CD4-positive, alpha-beta T cell treated with Interleukin-6 for 4 hours (primary cell): ENCODE measurements at places on chromosomes 5 and 9.

DNA sequence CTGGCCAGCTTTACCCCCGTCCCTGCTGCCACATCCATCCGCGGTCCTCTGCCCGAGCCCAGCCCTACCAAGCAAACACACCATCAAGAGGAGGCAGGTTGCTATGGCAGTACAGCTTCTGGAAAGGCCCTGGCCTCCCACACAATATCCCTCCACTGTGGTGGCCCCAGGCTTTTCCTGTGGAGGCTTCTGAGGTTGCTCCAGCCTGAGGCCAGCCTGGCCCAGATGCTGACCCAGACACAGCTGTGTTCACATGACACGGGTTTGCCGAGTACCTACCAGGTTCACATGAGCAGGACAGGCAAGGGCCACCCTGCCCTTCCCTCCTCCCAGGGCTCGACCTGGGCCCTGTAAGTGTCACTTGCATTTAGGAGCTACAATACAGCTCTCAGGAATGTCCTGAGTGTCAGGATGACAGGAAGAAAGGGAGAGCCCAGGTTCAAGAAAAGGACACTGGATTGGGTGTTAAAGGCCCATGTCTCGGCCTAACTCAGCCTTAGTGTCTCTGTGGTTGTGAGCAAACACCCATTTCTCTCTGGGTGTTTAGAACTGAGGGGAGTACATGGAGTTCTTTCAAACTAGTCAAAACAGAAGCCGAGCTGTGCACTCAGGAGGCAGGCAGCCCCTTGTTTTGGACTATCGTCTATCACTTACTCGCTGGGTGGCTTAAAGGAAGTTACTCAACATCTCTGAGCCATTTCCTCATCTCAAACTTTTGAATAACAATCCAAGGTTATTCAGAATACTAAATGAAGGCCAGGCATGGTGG, 40.2 kb downstream of the NAIF1 start:
- DNase-seq: peak; percentile 75

DNA sequence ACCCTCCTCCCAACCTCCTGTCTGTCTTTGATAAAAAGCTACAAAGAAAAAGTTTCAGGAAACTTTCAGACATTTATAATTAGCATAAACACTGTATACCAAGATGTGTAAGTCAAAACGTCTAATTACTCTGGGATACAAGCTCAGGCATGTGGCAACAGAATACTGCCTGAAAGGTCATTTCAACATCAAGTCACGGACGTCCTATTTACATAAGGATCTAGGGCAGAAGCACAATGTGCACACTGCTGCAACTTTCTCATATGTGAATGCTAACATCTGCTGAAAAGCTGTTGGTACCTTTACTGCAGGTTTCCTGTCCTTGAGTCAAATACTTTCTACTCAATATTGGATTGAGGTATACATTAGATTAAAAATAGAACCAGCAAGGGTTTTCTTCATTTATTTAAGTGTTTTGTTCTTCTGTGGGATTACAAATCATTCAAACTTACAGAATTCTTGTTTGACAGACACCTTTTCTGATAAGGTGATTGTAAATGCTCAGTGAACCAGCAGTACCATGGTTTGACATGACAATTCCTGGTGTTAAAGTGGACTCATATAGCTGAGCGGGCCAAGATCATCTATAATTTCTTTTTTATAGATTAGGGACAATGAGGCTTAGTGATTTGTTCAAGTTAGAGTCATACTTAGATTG, 36.8 kb downstream of the ELL2 start:
- no peak for DNase-seq

DNA sequence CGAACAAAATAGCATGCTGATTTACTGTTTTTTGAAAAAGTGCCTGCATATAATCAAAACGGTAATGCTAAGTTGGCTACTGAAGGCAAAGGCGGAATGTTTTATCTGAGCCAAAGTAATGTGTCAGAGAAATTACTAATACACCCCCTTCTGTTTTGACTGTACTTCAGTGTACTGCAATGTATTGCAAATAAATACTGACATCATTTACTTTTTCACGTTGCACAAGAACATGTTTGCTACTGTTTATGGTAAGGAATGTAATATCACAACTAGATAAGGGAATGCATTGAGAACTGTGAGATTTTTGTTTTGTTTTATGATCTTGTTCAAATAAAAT, 813 bp upstream of the AGTPBP1 start:
- no peak for DNase-seq

GRCh38 chr5:139903795-139904565, 108.4 kb downstream of the PSD2 start:
- no peak for DNase-seq

DNA sequence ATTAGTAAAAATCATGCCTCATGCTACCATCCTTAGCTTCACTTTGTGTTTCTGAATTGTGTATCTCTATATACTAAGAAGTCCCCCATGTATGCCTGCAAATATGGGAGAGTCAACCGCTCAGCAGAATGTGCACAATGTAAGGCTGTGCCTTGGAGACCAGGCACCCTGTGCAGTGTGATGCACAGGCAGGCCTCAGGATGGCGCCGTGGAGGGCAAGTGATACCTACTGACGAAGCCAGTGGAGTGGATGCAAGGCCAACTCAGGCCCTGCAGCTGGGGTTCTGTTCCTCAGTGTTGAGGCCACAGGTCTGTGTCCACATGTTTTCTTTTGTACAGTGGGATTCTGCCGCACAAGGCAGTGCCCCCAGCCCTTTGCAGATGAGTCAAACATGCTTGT, 28.4 kb downstream of the SYK start:
- DNase-seq: no peak

DNA sequence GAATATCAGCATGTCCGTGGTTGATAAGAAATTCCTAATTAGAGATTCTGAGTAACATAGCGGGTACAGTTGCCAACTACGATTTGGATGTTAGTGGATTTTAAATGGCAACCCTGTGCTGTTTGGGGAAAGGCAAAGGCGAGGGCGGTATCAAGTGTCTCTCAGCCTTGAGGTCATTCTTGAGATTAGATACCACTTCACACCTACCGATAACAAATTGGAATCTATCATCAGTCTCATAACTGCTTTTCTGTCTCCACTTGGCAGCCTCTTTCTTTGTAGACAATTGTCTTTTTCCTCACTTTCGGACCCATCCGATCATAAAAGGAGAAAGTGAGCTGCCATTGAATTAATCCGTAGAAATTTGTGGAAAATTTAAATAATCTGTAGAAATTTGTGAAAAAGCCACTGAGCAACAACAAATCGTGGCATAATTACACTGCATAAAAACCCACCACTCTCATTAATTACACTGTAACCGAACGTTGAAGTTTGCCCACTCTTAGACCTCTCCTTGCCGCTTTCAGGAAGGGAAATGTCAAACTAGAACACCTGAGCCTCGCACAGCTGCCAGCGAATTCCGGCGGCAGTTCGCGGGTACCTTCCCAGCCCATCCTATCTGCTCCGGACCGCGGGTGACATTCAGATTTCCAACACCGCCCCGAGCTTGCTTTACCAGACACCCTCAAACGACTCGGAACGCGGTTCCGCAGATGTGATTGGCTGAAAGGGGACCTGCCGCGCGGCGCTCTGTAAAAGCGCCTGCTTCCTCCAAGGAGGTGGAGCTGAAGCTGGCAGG, 849 bp upstream of the RGMB start:
- DNase-seq: peak; percentile 78

DNA sequence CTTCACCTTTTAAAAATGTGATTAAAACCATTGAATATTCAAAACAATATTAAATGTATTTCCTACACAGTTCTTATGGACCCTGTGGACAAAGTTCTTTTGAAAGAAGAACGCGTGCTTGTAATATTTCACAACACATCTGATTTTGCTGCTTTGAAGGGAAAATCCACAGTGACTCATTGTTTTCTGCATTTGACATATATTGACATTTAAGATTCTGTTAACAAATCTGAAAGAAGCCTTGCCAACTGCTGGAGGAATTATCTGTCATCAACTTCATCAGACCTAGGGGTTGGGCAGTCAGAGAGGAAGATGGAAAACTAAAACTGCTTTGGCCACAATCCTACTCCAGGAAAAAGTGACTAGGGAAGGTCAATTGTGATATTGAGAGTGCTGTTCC, 56.9 kb upstream of the RASEF start:
- no peak for DNase-seq

DNA sequence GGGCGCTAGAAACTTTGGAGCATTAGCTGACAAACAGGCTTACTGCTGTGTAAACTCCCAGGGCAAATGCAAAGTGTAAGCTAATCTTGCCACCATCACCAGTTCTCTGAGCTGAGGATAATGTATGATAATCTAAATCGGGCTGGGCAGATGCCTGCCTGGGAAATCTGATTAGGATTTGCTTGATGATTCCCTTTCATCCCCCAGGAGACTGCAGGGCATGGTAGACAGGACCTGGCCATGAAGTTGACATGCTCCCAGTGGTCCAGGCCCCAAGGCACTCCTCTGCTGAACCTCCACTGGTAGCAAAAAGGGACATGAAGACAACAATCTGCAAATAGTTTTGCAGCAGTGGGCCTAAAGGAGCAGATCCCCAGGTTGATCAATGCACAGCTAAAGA, 317.5 kb downstream of the SPOCK1 start:
- DNase-seq: no peak

DNA sequence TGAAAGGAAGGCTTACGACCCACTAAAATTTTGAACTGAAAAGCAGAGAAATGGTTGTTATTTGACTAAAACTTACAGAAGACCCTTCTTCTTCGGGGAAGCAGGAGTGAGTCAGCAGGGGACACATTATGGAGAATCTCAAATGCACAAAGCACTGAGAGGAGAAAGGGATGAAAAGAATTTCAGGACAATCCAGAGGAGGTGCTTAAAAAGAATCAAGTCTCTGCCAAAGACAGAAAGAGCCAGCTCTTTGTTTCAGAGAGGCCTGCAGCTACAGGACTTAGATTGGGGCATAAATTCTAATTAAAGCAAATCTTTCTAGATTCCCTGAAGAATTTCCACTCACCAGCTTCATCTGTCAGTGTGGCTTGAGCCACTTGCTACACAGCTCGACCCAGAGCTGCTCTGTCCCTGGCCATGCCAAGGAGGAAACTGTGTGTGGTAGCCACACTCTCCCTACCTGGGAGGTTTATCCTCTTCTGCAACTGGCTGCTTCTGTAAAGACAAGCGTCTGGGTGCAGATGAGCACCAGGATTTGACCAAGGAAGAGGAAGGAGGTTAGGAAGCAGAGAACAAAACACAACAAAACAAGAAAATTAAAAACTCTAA, 89.9 kb downstream of the SEMA5A start:
- DNase-seq: no peak

DNA sequence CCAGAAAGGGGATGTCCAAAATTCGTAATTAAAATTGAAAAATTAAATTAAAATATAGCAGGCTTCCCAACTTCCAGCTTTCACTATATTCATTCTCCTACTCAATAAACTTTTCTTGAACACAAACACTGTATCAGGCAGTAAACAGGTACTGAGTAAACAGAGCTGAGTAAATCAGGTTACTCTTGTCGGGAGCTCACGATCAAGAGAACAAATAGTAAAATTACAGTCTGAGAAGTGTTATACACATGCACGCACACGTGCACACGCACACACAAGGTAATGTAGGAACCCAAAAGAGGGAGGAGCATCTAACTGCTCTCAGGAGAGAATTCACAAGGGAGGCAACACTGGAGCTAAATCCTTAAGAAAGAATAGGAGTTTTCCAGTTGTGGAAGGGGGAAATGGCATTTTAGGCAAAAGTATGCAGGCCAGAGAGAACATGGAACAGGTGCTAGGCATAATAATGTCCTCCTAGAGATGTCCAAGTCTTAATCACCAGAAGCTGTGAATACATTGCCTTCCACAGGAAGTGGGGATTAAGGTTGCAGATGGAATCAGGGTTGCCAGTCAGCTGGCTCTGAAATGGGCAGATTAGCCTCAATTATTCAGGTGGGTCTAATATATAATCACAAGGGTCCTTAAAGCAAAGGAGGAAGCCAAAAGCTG, 598.8 kb upstream of the BRINP1 start:
- DNase-seq: no peak

GRCh38 chr9:83449983-83450382, 88.2 kb downstream of the FRMD3 start:
- no peak for DNase-seq

DNA sequence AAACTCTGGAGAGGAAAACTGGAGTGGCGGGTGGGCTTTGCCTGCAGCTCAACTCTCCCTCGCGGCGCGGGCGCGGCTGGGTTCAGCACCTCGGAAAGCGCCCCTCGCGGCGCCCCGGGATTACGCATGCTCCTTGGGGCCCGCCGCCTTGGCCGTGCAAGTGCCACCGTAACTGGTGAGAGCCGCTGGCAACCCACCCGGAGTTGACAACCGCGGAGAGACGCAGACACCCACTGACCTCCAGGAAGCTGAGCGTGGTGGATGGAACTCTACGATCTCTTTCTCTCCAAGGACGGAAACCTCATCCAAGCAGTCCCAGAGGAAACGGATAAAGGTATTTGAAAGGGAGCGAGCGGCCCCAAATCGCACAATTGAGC, 194 bp upstream of the RXFP3 start:
- peak; percentile 3 for DNase-seq

GRCh38 chr9:108860354-108860753, 1.7 kb upstream of the ACTL7A start:
- DNase-seq: no peak

DNA sequence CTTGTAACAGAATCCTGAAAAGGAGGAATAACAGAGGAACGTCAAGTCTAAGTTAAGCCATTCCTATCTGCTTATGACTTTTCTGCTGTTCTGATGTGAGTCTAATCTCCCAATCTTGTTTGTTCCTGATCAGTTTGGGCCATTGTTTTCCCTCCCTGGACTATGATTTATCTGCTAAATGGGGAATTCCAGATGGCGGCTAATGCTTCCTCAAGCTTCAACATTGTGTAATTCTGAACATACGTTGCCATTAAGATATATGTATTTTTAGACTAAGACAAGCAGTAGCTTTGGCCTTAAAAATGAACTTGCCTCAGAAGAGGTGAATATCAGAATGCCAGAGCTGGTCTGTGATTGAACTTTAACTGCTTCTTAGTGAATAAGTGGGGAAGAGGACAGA, 142.7 kb downstream of the PRKACG start:
- no peak for DNase-seq

GRCh38 chr9:77019236-77019925, at the start of gene FOXB2:
FOXB2 (plus strand) TSS chr9:77019655; CDS start chr9:77019655, 0 bp downstream.
- no peak for DNase-seq

- no peak for DNase-seq
These were observed 145.3 kb upstream of the PAPPA start for GRCh38 chr9:116008278-116008677.

DNA sequence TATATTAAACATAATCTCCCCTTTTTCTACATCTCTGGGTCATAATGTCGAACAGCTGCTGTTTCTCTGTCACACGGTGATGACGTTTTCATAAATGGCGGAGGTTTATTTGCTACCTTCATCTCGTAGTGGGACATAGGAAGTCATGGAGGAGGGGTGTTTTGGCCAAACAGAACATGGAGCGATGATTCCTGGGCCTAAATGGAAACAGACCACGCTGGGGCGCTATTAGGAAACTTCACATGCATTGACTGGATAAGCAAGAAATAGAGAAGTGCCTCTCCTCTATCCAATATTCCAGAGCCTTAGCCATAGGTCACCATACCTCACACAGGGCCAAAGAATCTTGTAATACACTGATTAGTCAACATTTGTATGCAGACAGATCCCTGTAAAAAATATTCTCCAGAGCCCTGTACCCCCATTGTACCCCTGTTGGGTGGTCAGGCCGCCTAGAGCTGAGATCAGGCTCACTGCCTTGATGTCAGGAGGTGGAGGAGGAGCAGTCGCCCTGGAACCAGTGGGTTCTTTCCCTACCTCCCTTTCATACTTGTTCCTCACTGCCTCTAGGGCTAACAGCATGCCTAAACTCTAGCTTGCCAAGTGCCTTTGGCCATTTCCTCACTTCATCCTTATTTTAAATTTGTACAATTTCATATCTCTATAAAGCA, 77.8 kb upstream of the SPIN1 start:
- DNase-seq: no peak
